ENCODE measurements at places on chromosomes 1 and 21. TPM values are rescaled to one million over a fixed set of nuclear protein-coding genes. Genes with fewer than 3 reads are reported as not detected.

LCE3D gene
- total RNA-seq: not detected

PKLR gene
- not detected for total RNA-seq

VAMP3 gene
- total RNA-seq: 25.2 TPM

TRABD2B gene
- total RNA-seq: not detected

RHD gene
- not detected for total RNA-seq

MX2 gene
- 5.3 TPM for total RNA-seq

RGS2 gene
- total RNA-seq: 5.0 TPM

SPRR2G gene
- total RNA-seq: not detected

VASH2 gene
- total RNA-seq: 1.8 TPM

C1orf159 gene
- total RNA-seq: 20.5 TPM

OLFM3 gene
- total RNA-seq: not detected

PCP4 gene
- not detected for total RNA-seq

SLFNL1 gene
- total RNA-seq: 0.14 TPM

HHIPL2 gene
- total RNA-seq: 0.16 TPM

SPRR1B gene
- not detected for total RNA-seq

GABRD gene
- not detected for total RNA-seq

FAM78B gene
- 1.2 TPM for total RNA-seq

AMY2A gene
- total RNA-seq: not detected

TFAP2E gene
- 0.51 TPM for total RNA-seq

KPRP gene
- not detected for total RNA-seq

PCSK9 gene
- total RNA-seq: 0.05 TPM

MTMR11 gene
- total RNA-seq: 5.2 TPM

ABCG1 gene
- total RNA-seq: 8.0 TPM

CD52 gene
- 237 TPM for total RNA-seq

SLAMF9 gene
- total RNA-seq: not detected

RGS5 gene
- total RNA-seq: 2.8 TPM

AVPR1B gene
- total RNA-seq: not detected

PRR9 gene
- total RNA-seq: not detected

WASF2 gene
- 128 TPM for total RNA-seq

KCNA10 gene
- total RNA-seq: not detected

DTL gene
- 77.0 TPM for total RNA-seq
